ENCODE measurements at places on chromosomes 11 and 22.

DNA sequence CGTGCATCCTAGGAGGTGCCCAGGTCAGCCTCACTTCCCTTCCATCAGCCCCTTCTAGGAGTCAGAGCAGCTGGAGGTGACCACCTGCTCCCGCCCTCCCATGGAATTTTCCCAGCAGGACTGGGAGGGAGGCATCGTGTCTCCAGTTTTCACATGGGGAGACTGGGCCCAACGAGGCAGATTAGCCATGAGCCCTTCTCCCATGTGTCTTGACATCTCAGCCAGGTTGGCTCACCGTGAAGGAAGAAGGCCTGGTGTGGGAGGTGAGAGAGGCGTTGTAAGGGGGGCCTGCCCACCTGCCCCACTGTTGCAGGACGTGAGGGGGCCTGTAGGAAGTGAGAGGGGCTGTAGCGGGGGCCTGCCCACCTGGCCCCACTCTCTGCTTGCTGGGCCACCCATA, 1521.4 kb downstream of the BRD1 start:
- H3K4me1 ChIP-seq: no peaks in the 10 kb centered on the region
- H3K27ac ChIP-seq: no peak overlapping the region
- no peaks in the 10 kb centered on the region for H3K36me3 ChIP-seq

- no peaks in the 10 kb centered on the region for H3K36me3 ChIP-seq
- no peak overlapping the region for H3K4me3 ChIP-seq
- no peak for DNase-seq
- no peaks in the 10 kb centered on the region for H3K4me1 ChIP-seq
Observed at GRCh38 chr22:49257551-49257961, 570.1 kb downstream of the BRD1 start.

DNA sequence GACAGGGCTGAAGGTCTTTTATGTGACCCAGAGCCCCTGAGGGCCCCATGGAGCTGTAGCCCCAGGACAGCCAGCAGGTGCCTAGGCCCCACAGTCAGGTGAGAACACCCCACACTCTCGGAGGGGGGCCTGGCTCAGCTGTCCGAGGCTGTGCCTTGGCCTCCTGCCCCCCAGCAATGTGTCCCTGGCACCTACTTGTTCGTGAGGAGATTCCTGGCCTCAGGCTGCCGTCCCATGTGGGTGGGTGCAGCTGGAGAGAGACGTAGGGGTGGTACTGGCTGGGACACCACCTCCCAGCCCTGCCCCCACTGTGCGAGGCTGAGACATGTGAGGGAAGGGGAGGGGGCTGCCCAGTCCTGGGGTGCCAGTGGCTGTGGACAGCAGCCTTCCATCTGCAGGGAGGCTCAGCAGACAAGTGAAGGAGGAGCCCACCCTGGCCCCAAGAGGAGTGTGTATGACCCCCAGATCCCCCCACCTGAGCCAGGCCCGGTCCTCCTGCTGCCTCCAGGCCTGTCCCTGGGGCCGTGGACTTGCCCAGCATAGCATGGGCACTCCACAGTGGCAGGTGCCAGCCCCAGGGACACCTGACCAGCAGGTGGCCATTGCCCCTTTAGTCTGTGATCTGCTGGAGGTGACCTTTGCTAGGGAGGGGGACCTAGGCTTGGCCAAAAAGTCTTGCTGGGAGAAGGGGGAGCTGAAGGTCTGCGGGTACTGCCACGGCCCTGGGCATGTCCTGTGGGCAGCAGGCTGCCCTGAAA, 17.0 kb downstream of the IL17REL start:
- H3K4me1 ChIP-seq: peaks cover 5% of the 10 kb centered on the region
- H3K27ac ChIP-seq: no peak overlapping the region
- H3K4me3 ChIP-seq: no peak overlapping the region
- H3K36me3 ChIP-seq: no peaks in the 10 kb centered on the region
- no peaks in the 10 kb centered on the region for H3K27me3 ChIP-seq
- no peak for DNase-seq

GRCh38 chr11:1669546-1670218, 27.3 kb upstream of the KRTAP5-6 start:
- H3K36me3 ChIP-seq: no peaks in the 10 kb centered on the region
- no peak overlapping the region for H3K4me3 ChIP-seq
- no peak overlapping the region for H3K27ac ChIP-seq
- no peaks in the 10 kb centered on the region for H3K27me3 ChIP-seq

GRCh38 chr22:43183496-43184277, 3.2 kb downstream of the TTLL12 start:
- no peak for DNase-seq
- no peak overlapping the region for H3K4me3 ChIP-seq
- H3K4me1 ChIP-seq: peaks cover 17% of the 10 kb centered on the region
- no peak overlapping the region for H3K27ac ChIP-seq
- H3K36me3 ChIP-seq: peaks cover 9% of the 10 kb centered on the region

DNA sequence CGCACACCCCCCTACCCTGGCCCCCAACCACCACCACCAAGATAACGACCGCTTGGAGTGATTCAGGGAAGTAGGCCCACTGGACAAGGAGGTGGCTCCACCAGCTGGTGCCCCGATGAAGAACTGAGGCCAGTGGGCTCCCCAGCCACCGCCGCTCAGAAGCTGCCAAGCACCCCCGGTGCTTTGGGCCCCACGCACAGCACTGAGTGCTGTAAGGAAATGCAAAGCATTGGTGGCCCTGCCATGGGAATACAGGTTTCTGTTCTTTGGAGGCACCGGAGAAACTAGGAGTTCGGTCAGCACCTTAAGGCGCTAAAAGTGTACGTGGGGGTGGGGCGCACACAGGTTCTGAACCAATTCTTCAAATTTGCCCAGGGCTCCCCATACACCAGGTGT, 664 bp upstream of the PRSS23 start:
- H3K36me3 ChIP-seq: no peaks in the 10 kb centered on the region
- H3K4me3 ChIP-seq: no peak overlapping the region

DNA sequence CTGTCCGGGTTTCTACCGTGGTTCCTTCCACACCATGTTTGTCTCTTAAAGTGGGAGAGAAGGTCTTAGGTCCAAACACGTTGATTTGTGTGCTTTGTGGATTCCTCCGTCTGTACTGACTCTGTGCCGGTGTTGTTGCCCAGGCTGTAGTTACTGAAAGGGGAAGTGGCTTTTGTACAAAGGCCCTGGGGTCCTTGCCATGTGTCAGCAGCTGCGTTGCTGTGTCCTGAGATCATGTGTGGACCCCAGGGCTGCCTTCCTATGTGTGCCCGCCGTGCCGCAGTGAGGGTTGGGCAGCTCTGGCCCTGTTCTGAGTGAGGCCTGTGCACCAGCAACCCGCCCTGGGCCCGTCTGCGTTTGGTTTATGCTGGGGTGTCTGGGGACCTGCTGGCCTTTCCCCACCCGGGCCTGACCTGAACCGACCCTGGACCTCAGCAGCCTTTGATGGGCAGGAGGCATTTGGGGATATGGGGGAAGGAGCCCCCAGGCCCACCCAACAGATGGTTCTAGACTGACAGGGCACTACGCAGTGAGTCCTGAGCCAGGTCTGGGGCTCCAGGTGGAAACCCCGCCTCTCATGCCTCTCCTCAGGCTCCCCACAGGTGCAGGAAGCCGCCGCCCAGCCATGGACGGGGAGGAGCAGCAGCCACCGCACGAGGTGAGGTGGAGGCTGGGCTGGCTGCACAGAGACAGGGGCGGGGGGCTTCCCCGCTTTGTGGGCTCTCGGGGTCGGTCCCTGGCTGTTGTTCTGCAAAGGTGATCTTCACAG, 6.9 kb downstream of the TRABD start:
- peak; percentile 65 for DNase-seq
- H3K4me3 ChIP-seq: peak overlapping the region; percentile 48
- no peaks in the 10 kb centered on the region for H3K27me3 ChIP-seq
- peak overlapping the region; percentile 97 for H3K27ac ChIP-seq
- H3K36me3 ChIP-seq: peaks cover 15% of the 10 kb centered on the region

GRCh38 chr22:37402184-37402506, 25.1 kb downstream of the ELFN2 start:
- H3K27ac ChIP-seq: no peak overlapping the region
- H3K4me3 ChIP-seq: no peak overlapping the region
- DNase-seq: no peak
- H3K4me1 ChIP-seq: no peaks in the 10 kb centered on the region

GRCh38 chr22:34986523-34986922, 79.4 kb upstream of the ISX start:
- DNase-seq: no peak
- no peaks in the 10 kb centered on the region for H3K4me1 ChIP-seq
- H3K27ac ChIP-seq: no peak overlapping the region
- H3K36me3 ChIP-seq: no peaks in the 10 kb centered on the region

DNA sequence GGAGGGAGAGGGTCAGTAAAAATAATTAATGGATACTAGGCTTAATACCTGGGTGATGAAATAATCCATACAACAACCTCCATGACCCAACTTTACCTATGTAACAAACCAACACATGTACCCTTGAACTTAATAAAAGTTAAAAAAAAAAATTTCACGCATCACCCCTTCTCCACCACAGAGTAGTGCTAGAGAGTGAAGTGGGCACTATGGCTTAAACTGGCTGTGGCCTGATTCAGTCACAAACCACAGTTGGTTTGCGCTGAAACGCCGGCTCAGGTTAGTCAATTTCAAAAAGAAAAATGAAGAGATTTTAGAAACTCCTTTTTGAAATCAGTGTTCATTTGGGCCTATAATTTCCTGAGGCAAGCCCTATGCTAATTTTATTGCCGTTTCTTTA, 144.3 kb downstream of the TRPC6 start:
- no peaks in the 10 kb centered on the region for H3K4me1 ChIP-seq
- no peaks in the 10 kb centered on the region for H3K27me3 ChIP-seq
- H3K36me3 ChIP-seq: no peaks in the 10 kb centered on the region
- no peak overlapping the region for H3K27ac ChIP-seq
- no peak for DNase-seq

DNA sequence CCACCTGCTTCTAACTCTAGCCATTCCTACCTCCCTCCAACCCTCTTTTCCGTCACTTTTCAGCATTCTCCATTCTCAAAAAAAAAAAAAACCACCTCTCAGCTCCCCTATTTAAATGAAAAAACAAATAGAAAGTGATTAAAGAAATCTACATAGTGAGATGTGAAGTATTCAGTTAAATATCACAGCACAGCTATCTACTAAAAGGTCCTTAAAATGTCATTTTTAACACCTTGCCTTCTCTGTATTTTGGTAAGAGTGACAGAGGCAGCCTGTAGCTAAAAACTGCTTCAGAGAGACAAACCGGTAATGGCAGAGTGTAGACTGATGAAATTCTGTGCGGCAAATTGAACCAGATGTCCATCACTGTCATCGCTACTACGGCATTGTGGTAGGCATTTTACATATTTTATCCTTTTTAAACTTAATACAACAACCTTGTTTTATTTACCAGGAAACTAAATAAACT, 346 bp upstream of the ALG9 start:
- DNase-seq: no peak
- peaks cover 24% of the 10 kb centered on the region for H3K36me3 ChIP-seq
- H3K27ac ChIP-seq: peak overlapping the region; percentile 85

DNA sequence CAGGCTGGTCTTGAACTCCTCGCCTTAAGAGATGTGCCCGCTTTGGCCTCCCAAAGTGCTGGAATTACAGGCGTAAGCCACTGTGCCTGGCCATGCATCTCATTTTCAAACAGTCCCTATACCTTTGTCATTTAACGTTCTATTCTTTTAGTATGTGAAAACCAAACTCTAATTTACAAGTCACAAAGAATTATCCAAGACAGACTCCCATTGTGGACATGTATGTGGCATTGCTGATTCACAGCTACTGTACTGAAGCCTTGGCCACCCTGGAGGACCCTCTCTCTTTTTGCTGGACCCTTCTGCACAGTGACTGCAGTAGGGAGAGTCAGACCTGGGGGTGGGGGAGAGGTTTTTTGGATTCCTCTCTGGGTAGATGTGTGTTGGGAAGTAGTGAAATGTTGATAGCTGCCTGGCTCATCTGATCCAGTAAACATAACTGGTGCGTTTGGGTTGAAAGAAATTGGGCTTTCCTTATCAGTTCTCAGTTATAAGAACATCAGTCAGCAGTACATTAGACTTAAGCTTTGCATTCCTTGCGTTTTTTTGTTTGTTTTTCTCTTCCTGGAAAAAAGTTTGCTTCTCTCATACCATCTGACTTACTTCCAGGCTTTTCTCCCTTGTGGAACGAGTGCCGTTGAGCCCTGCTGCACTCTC, 65.9 kb downstream of the MED15 start:
- no peak for DNase-seq
- no peaks in the 10 kb centered on the region for H3K27me3 ChIP-seq
- H3K36me3 ChIP-seq: peaks cover 76% of the 10 kb centered on the region
- H3K4me3 ChIP-seq: no peak overlapping the region
- peaks cover 53% of the 10 kb centered on the region for H3K4me1 ChIP-seq
- no peak overlapping the region for H3K27ac ChIP-seq

DNA sequence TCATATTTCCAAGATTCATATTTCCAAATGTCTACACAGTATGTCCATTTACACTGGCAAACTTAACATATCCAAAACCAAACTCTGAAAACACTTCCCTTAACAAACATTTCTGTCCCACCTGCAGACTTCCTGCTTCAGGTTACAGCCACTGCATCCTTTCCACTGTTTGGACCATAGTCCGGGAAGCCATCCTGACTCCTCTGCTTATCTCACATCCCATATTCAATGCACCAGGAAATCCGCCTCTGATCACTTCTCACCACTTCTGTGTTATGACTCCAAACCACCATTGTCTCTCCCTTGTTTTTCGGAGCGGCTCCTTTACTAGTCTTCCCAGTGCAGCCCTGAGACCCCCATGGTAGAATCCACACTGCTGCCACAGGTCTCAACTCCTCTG, 30.1 kb downstream of the HIRA start:
- no peak for DNase-seq
- no peaks in the 10 kb centered on the region for H3K27me3 ChIP-seq
- H3K27ac ChIP-seq: no peak overlapping the region
- no peak overlapping the region for H3K4me3 ChIP-seq
- H3K36me3 ChIP-seq: peaks cover 70% of the 10 kb centered on the region

- H3K27me3 ChIP-seq: peaks cover 2% of the 10 kb centered on the region
- H3K36me3 ChIP-seq: no peaks in the 10 kb centered on the region
- H3K4me3 ChIP-seq: no peak overlapping the region
- H3K4me1 ChIP-seq: no peaks in the 10 kb centered on the region
Observed at GRCh38 chr11:93579187-93579751, 36.1 kb upstream of the SMCO4 start.

- H3K27me3 ChIP-seq: peaks cover 2% of the 10 kb centered on the region
- H3K36me3 ChIP-seq: no peaks in the 10 kb centered on the region
- H3K4me3 ChIP-seq: no peak overlapping the region
Observed at GRCh38 chr11:107648242-107648641, 57.3 kb downstream of the ELMOD1 start.

- no peak for DNase-seq
- H3K27me3 ChIP-seq: no peaks in the 10 kb centered on the region
- H3K4me3 ChIP-seq: no peak overlapping the region
- no peak overlapping the region for H3K27ac ChIP-seq
- H3K36me3 ChIP-seq: peaks cover 85% of the 10 kb centered on the region
Observed at GRCh38 chr11:116864531-116864930, 27.1 kb upstream of the APOA1 start.

- H3K27ac ChIP-seq: no peak overlapping the region
- H3K4me1 ChIP-seq: peaks cover 8% of the 10 kb centered on the region
- H3K27me3 ChIP-seq: no peaks in the 10 kb centered on the region
- peak overlapping the region; percentile 64 for H3K4me3 ChIP-seq
- no peaks in the 10 kb centered on the region for H3K36me3 ChIP-seq
- no peak for DNase-seq
Observed at GRCh38 chr11:35343033-35343598, 76.2 kb downstream of the SLC1A2 start.

GRCh38 chr11:64263021-64263946, 12.0 kb downstream of the PLCB3 start:
- no peak for DNase-seq
- no peaks in the 10 kb centered on the region for H3K27me3 ChIP-seq
- peaks cover 5% of the 10 kb centered on the region for H3K4me1 ChIP-seq
- H3K36me3 ChIP-seq: peaks cover 4% of the 10 kb centered on the region
- H3K27ac ChIP-seq: no peak overlapping the region
- H3K4me3 ChIP-seq: no peak overlapping the region

Data from CD4-positive, CD25-positive, alpha-beta regulatory T cell (primary cell).